Omental fat pad (tissue), 4 donors: ENCODE measurements at places on chromosomes 4 and X. TPM values are rescaled to one million over a fixed set of nuclear protein-coding genes. Genes with fewer than 3 reads are reported as not detected.

The CLDN22 gene
- not detected for total RNA-seq

The ODAPH gene
- total RNA-seq, result not detected

The KLHL4 gene
- total RNA-seq, result 1.2 TPM

The VBP1 gene
- 22.2 TPM for total RNA-seq

GRCh38 chr4:31645236-31645635 lies 925.1 kb downstream of the PCDH7 start:
- DNase-seq, result no peak

- no peak for DNase-seq
Measured at GRCh38 chr4:156915221-156915620, 56.4 kb downstream of the PDGFC start.

- DNase-seq, result no peak
Measured at GRCh38 chr4:138235419-138235952, 6.7 kb downstream of the SLC7A11 start.

- DNase-seq, result no peak
Measured at GRCh38 chrX:9682456-9682855, 83.2 kb downstream of the GPR143 start.

GRCh38 chr4:113943863-113944262 lies 35.6 kb downstream of the ARSJ start:
- no peak for DNase-seq

DNA sequence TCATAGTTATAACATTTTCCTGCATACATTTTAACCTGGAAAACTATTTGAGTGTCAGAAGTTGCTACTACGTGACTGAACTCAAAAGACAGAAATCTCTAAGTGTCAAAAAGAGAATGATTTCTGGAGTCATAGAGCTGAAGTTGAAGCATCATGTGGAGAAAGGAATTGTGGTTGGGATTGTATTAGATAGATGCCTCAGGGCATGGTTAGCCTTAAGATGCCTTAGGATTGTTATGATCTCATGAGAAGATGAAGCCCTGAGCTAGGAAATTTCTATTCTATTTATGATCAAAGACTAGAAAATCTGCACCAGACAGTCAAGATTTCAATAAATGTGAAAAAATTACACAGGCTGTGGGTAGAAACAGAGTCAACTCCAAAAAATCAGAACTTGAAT lies 20.2 kb downstream of the EPGN start:
- no peak for DNase-seq

DNA sequence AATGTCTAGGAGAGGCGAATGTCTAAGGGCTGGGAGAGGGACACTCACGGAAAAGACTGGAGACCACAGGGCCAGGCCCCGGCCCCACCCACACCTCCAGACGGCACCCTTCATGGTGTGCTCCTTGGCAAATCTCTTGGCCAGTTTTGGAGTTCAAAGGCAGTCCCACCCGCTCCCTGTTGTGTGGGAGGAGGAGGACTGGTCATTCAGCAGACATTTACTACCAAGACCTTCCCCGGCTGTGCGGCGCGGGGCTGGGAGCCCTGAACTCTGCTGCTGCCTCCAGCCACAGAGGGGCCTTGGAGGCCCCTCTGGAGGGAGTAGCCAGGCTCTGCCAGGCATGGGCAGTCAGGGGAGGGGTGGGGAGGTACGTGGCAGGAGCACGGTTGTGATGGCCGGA lies 8.7 kb upstream of the TBC1D14 start:
- no peak for DNase-seq

The PF4V1 gene
- not detected for total RNA-seq

The CXCL5 gene
- total RNA-seq, result not detected

- DNase-seq, result no peak
Measured at GRCh38 chrX:114152130-114152529, 431.8 kb upstream of the HTR2C start.

- no peak for DNase-seq
Measured at GRCh38 chr4:149549911-149550310, 265.7 kb downstream of the IQCM start.

- DNase-seq, result no peak
Measured at GRCh38 chrX:150465881-150466775, 102.3 kb upstream of the MTM1 start.

The CCKAR gene
- not detected for total RNA-seq

The RRH gene
- 0.31 TPM for total RNA-seq

- no peak for DNase-seq
Measured at GRCh38 chrX:17072301-17072700, 125.8 kb downstream of the REPS2 start.

DNA sequence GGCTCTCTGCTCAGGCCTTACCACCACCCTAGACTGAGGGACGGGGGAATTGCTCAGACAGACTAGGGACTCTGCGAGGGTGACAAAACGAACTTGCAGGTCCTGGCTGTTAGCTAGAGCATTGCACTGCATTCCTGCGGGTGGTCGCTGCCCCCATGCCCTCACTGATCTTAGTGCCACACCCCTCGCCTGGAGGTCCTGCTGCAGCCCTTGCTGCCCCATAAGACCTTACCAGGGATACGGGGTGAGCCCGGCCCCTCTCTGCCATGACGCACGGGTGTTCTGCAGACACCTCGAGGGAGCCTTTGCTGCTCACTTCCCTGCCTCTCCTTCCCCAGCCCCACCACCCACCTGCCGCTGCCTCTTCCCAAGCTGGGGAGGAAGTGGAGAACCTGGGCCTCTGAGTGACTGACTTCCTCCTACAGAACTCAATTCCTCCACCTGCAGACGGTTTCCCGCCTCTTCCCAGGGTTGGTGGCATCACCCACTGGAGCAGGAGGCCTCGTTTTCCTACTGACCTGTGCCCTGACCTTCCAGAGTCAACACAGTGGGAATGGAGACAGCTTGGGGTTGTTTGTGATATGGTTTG lies 19.8 kb upstream of the TBC1D14 start:
- DNase-seq, result no peak

- DNase-seq, result no peak
Measured at GRCh38 chr4:98150092-98150761, 7.0 kb upstream of the STPG2 start.

The PRDX4 gene
- total RNA-seq, result 115 TPM

GRCh38 chrX:119648421-119648775 lies 42.2 kb upstream of the NKRF start:
- DNase-seq, result no peak

GRCh38 chrX:41100200-41100599 lies 15.0 kb downstream of the USP9X start:
- no peak for DNase-seq

DNA sequence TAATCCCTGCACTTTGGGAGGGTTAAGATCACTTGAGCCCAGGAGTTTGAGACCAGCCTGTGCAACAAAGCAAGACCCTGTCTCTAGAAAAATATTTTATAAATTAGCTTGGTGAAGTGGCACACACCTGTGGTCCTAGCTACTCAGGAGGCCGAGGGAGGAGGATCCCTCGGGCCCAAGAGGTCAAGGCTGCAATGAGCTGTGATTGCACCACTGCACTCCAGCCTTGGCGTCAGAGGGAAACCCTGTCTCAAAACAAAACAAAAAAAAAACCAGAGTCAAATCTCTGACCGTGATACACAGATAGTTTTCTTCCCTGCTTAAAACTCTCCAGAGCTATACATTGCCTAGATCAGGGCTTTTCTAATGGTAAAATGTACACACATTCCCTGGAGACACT lies 53.5 kb downstream of the CHST7 start:
- no peak for DNase-seq

GRCh38 chrX:20743046-20743445 lies 476.3 kb upstream of the RPS6KA3 start:
- DNase-seq, result no peak

- DNase-seq, result no peak
Measured at GRCh38 chrX:113586281-113586898, 745.8 kb upstream of the AMOT start.

DNA sequence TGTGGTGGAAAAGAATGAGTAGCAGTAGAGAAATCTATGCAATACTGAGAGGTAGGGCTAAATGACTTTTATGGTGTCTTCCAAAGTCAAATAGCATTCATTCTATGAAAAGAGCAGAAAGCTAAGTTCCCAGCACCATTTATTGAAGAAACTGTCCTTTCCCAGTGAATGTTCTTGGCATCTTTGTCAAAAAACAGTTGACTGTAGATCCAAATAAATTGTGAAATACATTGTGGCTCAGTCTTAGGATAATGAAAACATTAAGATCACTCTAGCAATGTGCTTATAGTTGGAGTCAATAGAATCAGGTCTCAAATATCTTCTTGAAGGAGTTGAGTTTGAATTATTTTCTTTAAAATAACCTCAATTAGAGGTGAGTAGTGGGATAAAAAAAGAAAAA lies 19.4 kb downstream of the AREG start:
- no peak for DNase-seq

DNA sequence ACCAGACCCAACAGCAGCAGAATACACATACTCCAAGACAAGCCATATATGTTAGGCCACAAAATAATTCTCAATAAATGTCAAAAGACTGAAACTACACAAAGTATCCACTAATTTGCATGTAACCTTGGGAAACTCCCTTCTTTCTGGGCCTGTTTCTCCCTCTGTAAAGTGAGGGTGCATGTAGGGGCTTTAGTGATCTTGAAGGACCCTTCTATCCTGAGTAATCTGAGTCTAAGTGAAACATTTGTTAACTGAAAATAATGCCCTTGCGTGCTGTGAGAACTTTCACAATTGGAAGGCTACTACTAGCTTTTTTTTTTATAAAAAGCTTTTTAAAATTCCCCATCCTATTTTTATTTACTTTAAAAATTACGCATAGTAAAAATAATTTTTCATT lies 125.2 kb downstream of the NEXMIF start:
- no peak for DNase-seq

DNA sequence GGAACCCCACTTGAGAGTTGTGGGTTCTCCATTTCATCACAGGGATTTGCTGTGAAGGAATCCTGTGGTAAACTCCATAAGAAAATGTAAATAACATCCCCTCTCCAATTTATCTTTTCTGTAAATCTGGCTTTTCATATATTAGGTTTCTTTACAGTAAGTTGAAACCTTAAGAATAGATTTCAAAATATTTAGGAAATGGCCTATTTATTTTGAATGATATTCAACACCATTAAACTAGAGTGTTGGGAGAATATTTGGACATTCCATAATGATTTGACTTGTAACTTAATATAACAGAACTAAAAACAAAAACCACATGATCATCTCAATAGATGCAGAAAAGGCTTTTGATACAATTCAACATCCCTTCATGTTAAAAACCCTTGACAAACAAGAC lies 197.3 kb upstream of the PGRMC2 start:
- DNase-seq, result no peak

The PAGE4 gene
- not detected for total RNA-seq

The PABPC5 gene
- total RNA-seq, result 1.7 TPM

DNA sequence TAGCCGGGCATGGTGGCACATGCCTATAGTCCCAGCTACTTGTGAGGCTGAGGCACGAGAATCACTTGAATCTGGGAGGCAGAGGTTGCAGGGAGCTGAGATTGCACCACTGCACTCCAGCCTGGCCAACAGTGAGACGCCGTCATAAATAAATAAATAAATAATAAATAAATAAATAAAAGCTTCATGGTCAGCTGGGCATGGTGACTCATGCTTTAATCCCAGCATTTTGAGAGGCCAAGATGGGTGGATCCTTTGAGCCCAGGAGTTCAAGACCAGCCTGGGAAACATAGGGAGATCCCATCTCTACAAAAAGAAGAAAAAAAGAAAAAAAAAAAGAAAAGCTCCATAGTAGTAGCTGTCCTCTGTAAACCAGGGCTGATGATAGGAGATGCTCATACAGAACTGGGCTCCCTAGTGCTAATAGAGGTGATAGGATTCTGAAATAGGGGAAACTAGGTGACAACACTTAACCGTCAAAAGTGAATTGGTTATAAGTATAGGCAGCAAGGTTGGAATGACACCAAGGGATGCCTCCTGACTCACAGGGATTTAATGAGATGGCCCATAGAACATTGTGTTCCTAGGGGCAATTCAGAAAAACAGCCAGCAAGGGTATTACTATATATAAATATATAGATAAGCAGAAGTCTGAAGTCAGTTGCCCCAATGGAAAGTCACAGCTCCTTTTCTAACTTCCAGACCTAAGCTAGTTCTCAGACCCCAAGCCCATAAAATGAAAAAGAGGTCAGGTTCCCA lies 41.8 kb upstream of the ARHGEF6 start:
- no peak for DNase-seq

The STARD8 gene
- 30.1 TPM for total RNA-seq

GRCh38 chr4:171846232-171846631 lies 33.0 kb downstream of the GALNTL6 start:
- DNase-seq, result no peak

The XK gene
- total RNA-seq, result 0.38 TPM

DNA sequence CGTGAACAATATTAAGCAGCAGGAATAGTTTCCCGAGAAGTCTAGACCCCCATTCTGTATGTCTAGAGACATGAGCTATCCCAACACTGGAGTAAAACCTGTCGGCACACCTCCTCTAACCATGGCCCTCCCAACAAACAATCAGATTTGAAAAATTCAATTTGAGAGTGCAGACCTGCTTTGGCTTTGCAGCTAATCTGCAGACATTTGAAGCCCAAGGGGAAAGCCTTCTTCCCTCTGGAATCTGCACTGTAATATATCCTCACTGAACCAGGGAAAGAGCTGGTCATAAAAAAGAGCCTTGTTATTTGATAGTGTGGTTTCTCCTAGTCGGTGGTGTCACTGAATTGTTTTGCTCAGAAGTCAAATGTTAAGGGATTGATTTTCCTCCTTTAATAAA lies 44.6 kb upstream of the KLHL34 start:
- DNase-seq, result no peak

DNA sequence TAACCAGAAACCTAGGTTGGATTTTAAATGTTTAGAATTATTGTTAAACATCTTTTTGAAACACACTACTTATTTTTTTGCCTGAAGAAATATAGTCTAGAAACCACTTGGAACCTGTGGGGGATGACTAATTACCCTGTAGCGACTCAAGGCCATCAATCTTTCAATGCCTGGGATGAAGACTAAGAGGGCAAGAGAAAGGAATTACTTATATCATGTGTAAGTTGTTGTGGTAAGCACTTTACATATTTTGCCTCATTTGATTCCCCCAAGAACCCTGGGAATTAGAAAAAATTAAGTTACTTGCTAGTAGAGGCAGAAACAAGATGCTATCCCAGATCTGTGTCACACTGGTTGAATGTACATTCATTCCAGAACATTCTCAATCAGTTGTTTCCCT lies 170.9 kb upstream of the GRIA3 start:
- DNase-seq, result no peak

DNA sequence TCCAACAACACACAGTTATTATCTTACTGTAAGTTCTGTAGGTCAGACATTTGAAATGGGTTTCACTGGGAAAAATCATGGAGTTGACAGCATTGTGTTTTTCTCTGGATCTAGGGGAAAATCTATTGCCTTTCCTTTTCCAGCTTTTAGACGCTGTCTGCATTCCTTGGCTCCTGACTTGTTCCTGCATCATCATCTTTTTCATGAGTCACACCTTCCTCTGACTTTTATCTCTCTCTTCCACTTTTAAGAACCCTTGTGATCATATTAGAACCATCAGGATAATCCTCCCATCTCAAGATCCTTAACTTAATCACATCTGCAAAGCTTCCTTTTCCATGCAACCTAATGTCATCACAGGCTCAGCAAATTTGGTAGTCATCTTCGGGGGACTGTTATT lies 1454.8 kb downstream of the RPA4 start:
- no peak for DNase-seq
